Right atrium auricular region (tissue), 2 donors: ENCODE measurements at places on chromosomes 3 and 15.
A peak's percentile ranks its signal among the peaks of the same experiment; 100 is the strongest.

DNA sequence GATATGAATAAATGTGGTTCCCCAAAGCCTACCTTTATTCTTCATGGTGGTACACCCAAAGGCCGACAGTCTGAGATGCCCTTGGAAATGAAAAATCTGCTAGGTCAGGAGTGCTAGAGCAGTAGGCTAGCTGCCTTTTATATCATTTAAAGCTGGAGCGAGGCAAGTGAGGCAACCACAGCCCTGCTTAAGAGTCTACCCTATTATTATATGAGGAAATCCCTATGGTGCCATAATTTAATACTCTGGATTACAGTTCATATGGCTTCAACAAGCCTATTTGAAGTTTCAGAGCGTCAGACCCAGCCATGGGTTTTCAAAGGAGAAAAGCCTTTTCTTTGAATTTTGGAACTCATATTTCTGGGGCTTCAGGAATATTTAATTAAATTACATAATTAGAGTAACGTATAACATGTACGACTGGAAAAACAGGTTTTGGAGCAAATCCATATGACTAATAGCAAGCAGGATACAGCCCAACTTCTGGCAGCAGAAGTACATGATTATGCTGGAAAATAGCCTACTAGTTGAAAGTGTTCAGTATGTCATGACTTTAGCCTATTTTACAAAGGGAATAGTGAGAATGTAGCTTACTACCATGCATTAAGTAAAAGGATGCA lies 18.0 kb upstream of the SLTM start:
- no peaks in the 10 kb centered on the region for H3K4me1 ChIP-seq
- no peak overlapping the region for H3K27ac ChIP-seq

DNA sequence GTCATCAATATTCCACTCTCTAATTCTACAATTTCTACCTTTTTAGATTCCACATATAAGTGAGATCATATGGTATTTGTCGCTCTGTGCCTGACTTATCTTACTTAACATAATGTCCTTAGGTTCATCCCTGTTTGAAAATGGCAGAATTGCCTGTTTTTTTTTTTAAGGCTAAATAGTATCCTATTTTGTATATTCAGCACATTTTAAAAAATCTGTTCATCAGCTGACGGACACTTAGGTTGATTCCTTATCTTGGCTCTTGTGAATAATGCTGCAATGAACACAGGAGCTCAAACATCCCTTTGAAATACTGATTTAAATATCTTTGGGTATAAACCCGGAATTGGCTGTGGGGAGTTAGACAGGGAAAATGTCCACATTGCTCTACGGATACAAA lies 326.7 kb upstream of the THBS1 start:
- no peak overlapping the region for H3K27ac ChIP-seq
- no peaks in the 10 kb centered on the region for H3K27me3 ChIP-seq
- no peak for DNase-seq
- no peaks in the 10 kb centered on the region for H3K36me3 ChIP-seq
- H3K4me3 ChIP-seq, result no peak overlapping the region
- H3K4me1 ChIP-seq, result no peaks in the 10 kb centered on the region

- H3K27me3 ChIP-seq, result no peaks in the 10 kb centered on the region
- DNase-seq, result no peak
- no peak overlapping the region for H3K4me3 ChIP-seq
- no peak overlapping the region for H3K27ac ChIP-seq
- H3K36me3 ChIP-seq, result peaks cover 6% of the 10 kb centered on the region
These were observed 333.0 kb downstream of the ZNF385D start for GRCh38 chr3:21417991-21418390.

- no peak for DNase-seq
- H3K4me1 ChIP-seq, result peaks cover 5% of the 10 kb centered on the region
- no peaks in the 10 kb centered on the region for H3K36me3 ChIP-seq
- no peak overlapping the region for H3K27ac ChIP-seq
- H3K27me3 ChIP-seq, result no peaks in the 10 kb centered on the region
- H3K4me3 ChIP-seq, result no peak overlapping the region
These were observed 228.6 kb downstream of the UBE2E2 start for GRCh38 chr3:23431764-23432163.

GRCh38 chr3:43038010-43038409 lies 58.9 kb downstream of the GASK1A start:
- no peaks in the 10 kb centered on the region for H3K36me3 ChIP-seq
- H3K27me3 ChIP-seq, result no peaks in the 10 kb centered on the region
- DNase-seq, result no peak
- H3K4me3 ChIP-seq, result no peak overlapping the region
- H3K27ac ChIP-seq, result no peak overlapping the region

DNA sequence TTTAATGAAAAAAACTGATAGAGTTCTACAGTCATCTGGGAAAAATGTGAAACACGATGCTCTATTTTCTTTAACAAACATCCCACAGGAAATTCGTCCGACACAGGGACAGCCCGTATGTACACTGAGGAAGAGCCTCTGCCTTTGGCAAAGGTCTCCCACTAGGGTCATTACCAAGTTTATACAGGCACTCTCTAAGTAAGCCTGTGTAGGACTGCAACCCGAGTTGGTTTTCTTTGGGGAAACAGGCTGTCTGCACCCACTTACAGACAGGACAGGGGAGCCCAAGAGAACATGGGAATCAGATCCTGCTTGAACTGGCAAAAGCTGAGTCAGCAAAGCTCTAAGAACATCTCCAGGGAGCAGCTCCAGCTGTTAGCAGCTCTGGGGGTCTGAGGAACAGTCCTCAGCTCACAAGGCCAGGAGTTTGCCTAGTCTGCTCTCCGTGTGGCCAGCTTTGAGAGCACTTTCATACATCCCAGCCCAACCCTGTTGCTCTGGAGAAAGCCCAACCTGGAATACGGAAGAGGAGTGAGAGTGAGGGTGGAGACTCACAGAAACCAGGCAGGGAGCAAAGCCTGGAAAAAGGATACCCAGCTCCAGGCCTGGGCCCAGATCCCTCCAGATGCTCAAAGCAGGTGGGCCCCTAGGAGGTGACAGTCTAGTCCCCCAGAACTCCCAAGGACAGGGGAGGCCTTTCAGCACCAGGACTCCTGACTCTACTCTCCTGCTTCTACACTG lies 1.9 kb downstream of the TBC1D2B start:
- H3K4me3 ChIP-seq, result peak overlapping the region; percentile 88
- H3K27me3 ChIP-seq, result no peaks in the 10 kb centered on the region
- no peak for DNase-seq
- peak overlapping the region; percentile 87 for H3K27ac ChIP-seq

DNA sequence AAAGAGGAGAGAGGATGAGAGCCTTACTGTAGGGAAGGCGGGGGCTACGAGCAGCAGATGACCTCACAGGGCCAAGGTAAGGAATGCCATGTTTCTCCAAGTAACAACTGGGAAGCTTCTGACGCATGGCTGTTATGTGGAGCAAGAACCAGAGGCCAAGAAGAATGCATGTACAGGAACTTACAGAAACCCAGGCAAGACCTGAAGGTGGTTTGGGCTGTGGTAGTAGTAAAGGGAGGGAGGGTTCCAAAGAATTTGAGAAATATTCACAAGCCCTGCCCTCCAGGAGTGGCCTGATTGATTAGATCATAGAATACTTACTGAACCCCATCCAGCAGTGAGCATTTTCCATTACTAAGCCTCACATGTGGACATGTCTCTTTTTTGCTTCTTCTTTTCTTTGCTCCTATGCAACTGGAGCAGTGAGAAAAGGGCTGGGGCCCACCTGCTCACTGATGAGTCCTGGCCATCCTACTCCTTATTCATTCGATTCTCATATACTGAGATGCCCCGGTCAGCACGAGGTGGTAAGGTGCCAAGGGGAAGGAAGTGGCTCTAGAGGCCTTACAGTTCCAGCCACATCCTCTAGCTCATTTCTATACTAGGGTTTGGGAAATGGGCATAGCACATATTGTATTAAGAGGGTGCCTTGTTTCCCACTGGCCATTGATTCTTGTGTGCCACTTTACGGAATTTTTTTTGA lies 8.3 kb upstream of the SLC12A8 start:
- DNase-seq, result no peak
- H3K27ac ChIP-seq, result no peak overlapping the region
- no peak overlapping the region for H3K4me3 ChIP-seq

GRCh38 chr15:90851114-90851513 lies 17.3 kb upstream of the FURIN start:
- H3K4me3 ChIP-seq, result no peak overlapping the region
- DNase-seq, result no peak
- H3K4me1 ChIP-seq, result no peaks in the 10 kb centered on the region
- no peaks in the 10 kb centered on the region for H3K36me3 ChIP-seq

DNA sequence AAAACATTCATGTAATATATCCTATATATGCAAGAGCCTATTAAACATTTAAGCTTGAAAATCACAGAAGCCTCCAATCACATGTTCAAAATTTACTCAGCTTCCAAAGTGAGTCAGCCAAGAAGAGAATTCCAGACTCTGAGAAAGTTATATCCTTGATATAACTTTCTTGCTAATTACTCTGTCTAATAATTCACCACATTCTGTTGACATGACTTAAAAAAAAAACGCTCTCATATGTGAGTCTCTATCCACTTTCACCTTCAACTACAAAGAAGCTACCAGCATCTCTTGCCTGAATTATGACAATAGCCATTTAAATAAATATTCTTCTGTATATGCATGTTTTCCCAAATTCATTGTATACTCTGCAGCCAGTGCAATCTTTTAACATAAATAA lies 1116.3 kb upstream of the CADM2 start:
- H3K27me3 ChIP-seq, result no peaks in the 10 kb centered on the region
- H3K27ac ChIP-seq, result no peak overlapping the region
- no peak overlapping the region for H3K4me3 ChIP-seq
- H3K36me3 ChIP-seq, result no peaks in the 10 kb centered on the region
- no peaks in the 10 kb centered on the region for H3K4me1 ChIP-seq

GRCh38 chr15:89490814-89491315 lies 5.5 kb downstream of the RHCG start:
- no peak for DNase-seq
- H3K36me3 ChIP-seq, result no peaks in the 10 kb centered on the region
- no peaks in the 10 kb centered on the region for H3K27me3 ChIP-seq
- H3K27ac ChIP-seq, result peak overlapping the region; percentile 14
- no peaks in the 10 kb centered on the region for H3K4me1 ChIP-seq

GRCh38 chr15:77981281-77982126 lies 96.0 kb downstream of the TBC1D2B start:
- no peaks in the 10 kb centered on the region for H3K27me3 ChIP-seq
- H3K27ac ChIP-seq, result no peak overlapping the region
- no peaks in the 10 kb centered on the region for H3K4me1 ChIP-seq
- DNase-seq, result no peak

GRCh38 chr3:81732642-81733041 lies 28.8 kb downstream of the GBE1 start:
- H3K4me3 ChIP-seq, result no peak overlapping the region
- H3K4me1 ChIP-seq, result no peaks in the 10 kb centered on the region
- no peak overlapping the region for H3K27ac ChIP-seq
- DNase-seq, result no peak

DNA sequence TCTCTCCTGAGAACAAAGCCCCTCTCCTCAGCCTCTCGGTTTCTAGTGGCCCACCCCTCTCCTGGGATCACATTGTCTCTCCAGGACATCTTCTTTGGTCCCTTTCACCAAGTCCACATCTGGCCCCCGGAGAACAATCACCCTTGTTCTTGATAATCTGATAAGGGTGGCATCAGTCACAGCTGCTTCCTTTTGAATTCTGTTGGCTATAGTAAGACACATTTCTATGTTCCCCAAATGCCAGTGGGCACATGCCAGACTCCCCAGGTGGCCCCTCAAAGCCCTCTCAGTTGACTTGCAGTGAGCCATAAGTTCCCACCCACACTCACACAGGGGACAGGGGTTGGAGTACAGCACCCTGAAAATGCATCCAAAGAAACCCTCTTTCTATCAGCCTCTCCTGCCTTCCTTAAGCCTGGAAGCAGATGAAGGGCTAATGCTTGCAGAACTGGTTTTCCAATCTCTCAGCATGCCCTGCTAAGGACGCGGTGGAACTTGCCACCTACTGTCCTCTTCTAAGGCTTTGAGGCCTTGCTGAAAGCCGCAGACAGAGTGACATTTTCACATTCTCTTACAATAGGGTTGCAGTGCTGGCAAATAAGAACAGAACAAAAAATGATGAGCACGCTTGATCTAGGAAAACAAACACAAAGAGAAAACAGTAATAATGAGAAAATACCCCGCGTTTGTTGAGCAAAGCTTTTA lies 101.3 kb upstream of the SLCO3A1 start:
- H3K27me3 ChIP-seq, result no peaks in the 10 kb centered on the region
- H3K36me3 ChIP-seq, result no peaks in the 10 kb centered on the region

- no peak overlapping the region for H3K27ac ChIP-seq
- DNase-seq, result no peak
- H3K4me3 ChIP-seq, result no peak overlapping the region
- H3K36me3 ChIP-seq, result no peaks in the 10 kb centered on the region
- H3K27me3 ChIP-seq, result no peaks in the 10 kb centered on the region
- no peaks in the 10 kb centered on the region for H3K4me1 ChIP-seq
These were observed 460.8 kb downstream of the ROBO2 start for GRCh38 chr3:77500721-77501120.

- no peak overlapping the region for H3K27ac ChIP-seq
- no peak overlapping the region for H3K4me3 ChIP-seq
- peak; percentile 77 for DNase-seq
- H3K27me3 ChIP-seq, result no peaks in the 10 kb centered on the region
These were observed 34.9 kb upstream of the TIMP4 start for GRCh38 chr3:12193485-12194165.

- H3K36me3 ChIP-seq, result peaks cover 16% of the 10 kb centered on the region
- H3K4me3 ChIP-seq, result no peak overlapping the region
- no peak for DNase-seq
- H3K27ac ChIP-seq, result peak overlapping the region; percentile 89
- peaks cover 59% of the 10 kb centered on the region for H3K4me1 ChIP-seq
These were observed 75.7 kb downstream of the ITGB5 start for GRCh38 chr3:124811436-124811835.

GRCh38 chr3:94291686-94292085 lies 228.8 kb downstream of the NSUN3 start:
- no peaks in the 10 kb centered on the region for H3K36me3 ChIP-seq
- H3K4me3 ChIP-seq, result no peak overlapping the region
- H3K27ac ChIP-seq, result no peak overlapping the region
- H3K4me1 ChIP-seq, result no peaks in the 10 kb centered on the region
- no peak for DNase-seq

- no peaks in the 10 kb centered on the region for H3K36me3 ChIP-seq
- no peaks in the 10 kb centered on the region for H3K4me1 ChIP-seq
- no peaks in the 10 kb centered on the region for H3K27me3 ChIP-seq
These were observed 528.2 kb downstream of the ZIC1 start for GRCh38 chr3:147937341-147937740.

GRCh38 chr3:134029734-134030378 lies at the start of gene SLCO2A1:
TSS of gene SLCO2A1 (minus strand) at chr3:134029925. CDS start at chr3:134029802, 123 bp downstream.
- H3K4me3 ChIP-seq, result peak within 1 kb of the TSS; percentile 50

DNA sequence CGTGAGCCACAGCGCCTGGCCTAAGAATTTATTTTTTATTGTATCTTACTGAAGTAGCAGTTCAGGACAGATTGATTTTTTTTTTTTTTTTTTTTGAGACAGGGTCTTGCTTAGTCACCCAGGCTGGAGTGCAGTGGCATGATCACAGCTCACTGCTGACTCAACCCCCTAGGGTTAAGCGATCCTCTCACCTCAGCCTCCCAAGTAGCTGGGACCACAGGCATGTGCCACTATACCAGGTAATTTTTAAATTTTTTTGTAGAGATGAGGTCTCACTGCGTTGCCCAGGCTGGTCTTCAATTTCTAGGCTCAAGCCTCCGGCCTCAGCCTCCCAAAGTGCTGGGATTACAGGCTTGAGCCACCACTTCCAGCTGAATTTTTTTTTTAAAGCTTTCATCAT lies 99.8 kb upstream of the HERC1 start:
- no peak overlapping the region for H3K27ac ChIP-seq
- peaks cover 12% of the 10 kb centered on the region for H3K36me3 ChIP-seq
- no peaks in the 10 kb centered on the region for H3K4me1 ChIP-seq
- DNase-seq, result no peak
- no peaks in the 10 kb centered on the region for H3K27me3 ChIP-seq
- H3K4me3 ChIP-seq, result no peak overlapping the region

- H3K27me3 ChIP-seq, result no peaks in the 10 kb centered on the region
- H3K4me3 ChIP-seq, result no peak overlapping the region
- peaks cover 11% of the 10 kb centered on the region for H3K4me1 ChIP-seq
- H3K36me3 ChIP-seq, result no peaks in the 10 kb centered on the region
- H3K27ac ChIP-seq, result no peak overlapping the region
These were observed 117.5 kb downstream of the EDEM1 start for GRCh38 chr3:5304789-5305683.
